ENCODE measurements at places on chromosomes 3 and 15. TPM values are rescaled to one million over a fixed set of nuclear protein-coding genes. Genes with fewer than 3 reads are reported as not detected.

GRCh38 chr3:142209655-142210054 lies 15.7 kb downstream of the GK5 start:
- no peak for DNase-seq

- no peak for DNase-seq
Observed at GRCh38 chr15:70151462-70151861, 53.7 kb upstream of the TLE3 start.

DNA sequence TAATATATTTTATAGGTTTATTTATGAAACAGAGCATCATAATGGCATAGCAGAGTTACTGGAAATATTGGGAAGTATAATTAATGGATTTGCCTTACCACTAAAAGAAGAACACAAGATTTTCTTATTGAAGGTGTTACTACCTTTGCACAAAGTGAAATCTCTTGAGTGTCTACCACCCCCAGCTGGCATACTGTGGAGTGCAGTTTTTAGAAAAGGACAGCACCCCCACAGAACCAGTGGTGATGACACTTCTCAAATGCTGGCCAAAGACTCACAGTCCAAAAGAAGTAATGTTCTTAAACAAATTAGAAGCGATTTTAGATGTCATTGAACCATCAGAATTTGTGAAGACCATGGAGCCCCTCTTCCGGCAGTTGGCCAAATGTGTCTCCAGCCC lies 58.1 kb downstream of the DNAH1 start:
- no peak for DNase-seq

DNA sequence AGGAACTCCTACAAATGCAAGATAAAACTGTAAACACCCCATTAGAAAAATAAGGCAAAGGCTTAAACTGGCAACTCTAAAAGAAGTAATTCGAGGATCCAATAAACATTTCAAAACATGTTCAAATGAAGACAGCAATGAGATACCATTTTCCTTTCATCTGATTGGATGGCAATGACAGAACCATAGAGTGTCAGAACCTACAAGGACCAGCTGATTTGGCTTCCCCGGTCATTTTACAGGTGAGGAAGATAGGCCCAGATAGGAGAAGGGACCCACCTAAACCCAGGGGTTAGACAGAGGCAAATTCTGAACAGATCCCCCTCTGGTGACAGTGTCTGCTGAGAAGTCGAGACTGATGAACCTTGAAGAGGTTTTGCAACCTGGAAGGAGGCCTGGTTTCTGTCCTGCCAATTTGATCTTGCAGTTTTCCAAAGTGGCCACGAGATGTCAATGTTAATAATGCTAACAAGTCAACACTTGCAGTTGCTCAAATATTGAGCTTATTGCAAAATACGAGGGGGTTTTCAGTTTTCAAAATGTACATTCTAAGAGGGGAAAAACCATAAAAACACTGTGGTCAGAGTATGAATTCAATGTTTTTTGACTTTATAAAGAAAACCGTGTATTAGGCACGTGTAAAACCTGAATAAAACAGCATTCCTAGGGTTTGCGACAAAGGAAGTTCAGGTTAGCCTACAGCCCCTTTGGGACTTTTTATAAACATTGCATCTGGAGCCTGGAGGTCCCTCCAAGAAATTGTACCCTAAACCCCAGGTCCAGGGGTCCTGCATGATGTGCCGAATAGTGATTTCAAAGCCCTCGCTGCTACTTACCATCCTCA lies 21.5 kb downstream of the CFAP161 start:
- DNase-seq, result peak; percentile 53

DNA sequence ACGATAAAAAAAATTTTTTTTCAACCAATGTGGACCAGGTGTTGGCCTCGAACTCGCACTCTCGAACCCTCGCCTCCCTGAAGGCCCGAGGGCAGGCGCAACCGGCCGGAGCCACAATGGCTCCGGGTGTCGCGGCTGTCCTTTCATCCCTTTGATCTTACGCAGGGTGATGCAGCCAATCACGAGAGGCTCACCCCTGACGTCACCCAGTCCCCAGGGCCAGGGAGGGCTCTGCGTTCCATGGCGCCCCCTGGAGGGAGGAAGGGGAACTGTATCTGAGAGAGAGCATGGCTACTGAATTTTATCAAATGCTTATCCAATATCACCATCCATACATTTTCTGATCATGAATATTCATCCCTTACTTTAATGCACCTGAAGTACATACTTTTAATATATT lies 15.4 kb upstream of the GMNC start:
- peak; percentile 28 for DNase-seq

DNA sequence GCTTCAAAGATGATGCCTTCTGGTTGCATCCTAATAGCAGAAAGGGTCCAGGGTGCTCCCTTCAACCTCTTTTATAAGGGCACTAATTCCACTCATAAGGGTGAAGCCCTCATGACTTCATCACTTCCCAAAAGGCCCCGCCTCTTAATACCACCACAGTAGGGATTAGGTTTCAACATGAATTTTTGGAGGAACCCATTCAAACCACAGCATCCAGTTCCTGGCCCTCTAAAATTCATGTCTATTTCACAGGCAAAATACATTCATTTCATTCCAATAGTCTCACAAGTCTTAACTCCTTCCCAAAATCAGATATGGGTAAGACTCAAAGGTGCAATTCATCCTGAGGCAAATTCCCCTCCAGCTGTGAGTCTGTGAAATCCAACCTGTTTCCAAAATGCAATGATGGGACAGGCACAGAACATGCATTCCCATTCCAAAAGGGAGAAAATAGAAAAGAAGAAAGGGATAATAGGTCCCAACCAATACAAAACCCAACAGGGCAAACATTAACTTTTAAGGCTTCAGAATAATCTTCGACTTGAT lies 124.0 kb downstream of the ATP1B3 start:
- DNase-seq, result no peak

DNA sequence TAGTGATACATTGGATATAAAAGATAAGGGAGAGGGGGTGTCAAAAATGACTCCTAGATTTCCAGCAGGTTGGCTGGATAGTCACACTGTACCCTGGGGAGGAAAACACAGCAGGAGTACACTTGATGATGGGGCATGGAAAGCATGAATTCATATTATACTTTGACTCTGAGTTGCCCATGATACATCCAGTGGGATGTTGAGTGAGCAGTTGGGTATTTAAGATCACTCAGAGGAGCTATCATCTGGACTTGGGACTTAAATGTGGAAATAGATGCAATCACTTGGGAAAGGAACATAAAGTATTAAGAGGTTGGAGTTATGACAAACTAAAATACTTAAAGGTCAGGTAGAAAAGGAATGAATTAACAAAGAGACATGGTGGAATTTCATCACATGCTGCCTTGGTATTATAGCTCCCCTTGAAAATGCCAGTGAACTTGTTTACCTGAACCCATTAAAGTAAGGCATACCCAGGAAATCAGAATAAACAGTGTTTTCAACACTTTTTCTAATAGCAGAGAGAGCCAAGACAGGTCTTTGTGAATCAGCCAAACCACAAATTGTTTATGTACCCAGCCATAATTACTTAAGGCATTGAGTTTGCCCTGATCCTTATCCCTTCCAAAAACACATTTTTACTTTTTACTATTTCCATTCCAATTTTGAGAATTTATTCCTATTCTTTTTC lies 49.9 kb upstream of the ABI3BP start:
- DNase-seq, result no peak

DNA sequence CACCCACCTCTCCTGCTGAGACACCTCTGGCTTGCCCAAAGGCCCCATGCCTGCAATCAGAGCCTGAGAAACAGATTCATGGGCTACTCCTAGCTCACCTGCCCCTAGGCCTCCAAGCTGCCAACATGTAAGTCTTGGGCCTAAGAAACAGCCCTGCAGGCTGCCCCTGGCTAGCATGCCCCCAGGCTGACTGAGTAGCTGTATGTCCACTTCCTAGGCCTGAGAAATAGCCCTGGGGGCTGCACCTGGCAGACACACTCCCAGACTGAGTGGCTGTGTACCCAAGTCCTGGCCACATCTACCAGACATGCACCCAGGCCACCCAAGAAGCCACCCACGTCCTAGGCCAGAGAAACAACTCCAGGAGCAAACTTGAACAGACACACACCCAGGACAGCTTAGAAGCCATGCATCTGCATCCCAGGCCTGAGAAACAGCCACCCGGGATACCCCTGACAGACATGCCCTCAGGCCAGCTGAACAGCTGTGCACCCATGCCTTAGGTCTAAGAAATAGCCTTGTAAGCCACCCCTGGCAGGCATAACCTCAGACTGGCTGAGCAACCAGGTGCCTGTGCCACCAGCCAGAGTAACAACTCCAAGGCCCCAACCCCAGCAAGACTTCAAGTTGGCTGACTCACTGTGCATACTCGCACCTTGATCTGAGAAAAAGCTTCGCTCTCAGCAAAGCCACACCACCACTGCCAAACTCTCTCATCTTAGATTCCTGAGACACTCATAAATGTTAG lies 12.0 kb upstream of the NRG4 start:
- DNase-seq, result no peak

- DNase-seq, result no peak
Observed at GRCh38 chr3:64691051-64691450, 3.3 kb upstream of the ADAMTS9 start.

DNA sequence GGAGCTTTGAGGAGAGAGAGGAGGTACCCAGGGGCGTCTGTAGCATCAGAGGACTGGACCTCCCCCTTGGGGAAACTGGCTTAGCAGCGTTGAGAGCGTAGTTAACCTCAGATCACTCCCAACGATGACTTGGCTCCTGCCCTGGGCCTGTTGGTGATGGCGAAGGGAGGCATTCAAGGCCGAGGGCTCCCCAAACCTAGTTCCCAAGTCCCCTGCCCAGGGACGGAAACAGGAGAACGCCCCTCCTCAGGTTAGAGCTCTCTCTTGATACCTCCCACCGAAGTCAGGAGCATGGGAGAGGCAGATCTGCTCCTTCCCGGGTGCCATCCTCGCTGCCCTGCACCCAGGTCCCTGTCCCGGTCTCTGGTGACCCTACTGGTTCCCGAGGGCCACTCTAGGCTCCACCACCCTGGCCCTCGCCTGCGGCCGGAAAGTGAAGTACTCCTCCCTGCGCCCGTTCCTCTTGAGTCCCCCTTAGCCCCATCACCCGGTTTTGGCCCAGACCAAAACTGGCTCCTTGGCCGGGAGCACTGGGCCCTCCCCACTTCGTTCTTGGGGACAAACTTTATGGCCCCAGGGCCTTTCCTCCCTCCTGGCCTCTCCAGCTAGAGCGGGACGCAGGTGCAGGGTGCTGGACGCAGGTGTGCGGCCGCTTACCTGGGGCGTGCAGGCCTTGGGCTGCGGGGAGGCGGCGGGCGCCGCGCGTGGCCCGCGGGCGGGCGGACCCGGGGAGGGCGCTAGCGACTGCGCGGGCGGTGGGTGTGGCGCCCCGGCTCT lies 2.6 kb upstream of the SKOR1 start:
- peak; percentile 83 for DNase-seq

GRCh38 chr3:62316525-62316924 lies 56.8 kb downstream of the FEZF2 start:
- no peak for DNase-seq

DNA sequence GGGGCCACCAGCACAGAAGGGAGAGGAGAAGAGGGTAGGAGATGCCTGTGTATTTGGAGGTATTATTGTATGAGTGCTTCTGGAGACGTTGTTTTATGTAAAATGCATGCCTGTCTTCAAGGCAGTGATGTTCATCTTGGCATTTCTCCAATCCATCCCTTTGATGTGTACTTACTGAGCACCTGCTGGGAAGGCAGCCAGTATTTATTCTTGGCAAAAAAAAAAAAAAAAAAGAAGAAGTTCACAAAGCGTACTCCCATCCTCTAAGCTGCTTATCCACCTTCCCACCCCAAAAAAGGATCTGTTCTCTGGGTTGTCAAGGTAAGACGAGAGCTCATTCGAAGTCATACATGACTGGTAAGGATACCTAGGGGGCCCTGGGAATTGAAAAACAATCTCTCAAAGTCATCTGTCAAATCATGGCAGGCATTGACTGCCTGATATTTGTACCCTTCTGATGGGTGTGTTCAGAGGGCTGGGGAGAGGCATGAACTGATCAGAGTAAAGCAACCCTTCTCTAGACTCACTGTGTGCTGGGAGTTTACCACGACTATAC lies 30.0 kb upstream of the SLC6A1 start:
- no peak for DNase-seq

DNA sequence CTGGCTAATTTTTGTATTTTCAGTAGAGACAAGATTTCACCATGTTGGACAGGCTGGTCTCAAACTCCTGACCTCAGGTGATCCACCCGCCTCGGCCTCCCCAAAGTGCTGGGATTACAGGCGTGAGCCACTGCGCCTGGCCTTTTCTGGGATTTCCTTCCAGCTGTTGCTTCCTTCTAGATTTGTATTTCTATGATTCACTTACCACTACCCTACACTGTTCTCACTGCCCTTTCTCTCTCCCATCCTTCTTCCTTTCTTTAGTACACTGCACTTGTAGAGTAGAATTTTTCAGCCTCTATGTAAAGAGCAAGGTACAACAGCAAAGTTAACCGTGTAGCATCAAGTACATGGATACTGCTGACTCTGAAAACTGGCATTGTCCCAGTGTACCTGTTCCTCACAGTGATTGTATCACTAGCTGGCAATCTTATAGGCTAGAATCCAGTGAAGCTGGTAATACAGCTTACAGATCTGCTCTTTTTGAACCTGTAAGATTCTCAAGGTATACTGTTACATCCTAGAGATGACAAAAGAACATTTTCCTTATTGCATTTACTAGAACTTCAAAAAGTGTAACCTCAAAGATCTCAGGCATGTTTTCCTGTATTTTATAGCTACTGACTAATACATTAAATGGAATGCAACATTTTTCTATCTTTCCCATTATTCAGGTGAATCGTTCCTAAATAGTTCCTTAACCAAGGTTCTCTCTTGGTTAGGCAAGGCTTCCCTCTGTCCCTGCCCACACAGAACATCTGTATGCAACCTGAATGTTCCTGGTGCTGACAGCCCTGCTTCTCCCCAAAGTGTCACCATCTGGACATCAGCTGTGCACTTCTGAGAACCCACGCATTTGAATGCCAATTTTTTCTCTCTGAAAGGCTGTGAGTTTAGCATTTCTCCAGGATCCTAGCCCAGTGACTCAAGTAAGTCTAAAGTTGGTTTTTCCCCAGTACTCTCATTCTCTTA lies 74.1 kb upstream of the RAP2B start:
- DNase-seq, result no peak

DNA sequence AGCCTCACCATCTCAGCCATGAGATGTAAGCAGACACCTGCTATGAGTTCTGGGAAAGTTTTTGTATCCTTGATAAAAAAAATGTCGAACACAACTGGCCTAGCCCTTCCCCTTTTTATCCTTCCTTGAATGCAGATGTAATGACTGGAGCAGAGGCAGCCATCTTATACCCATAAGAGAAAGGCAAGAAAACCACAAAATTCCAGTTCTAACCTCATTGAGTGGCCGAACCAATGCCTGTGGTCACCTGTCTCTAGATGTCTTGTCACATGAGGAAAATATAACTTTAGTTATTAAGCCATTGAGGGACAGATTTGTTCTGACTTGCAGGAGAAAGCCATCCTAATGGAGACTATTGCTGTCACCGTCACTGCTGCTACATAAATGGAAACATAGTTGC lies 80.4 kb upstream of the SLC6A6 start:
- no peak for DNase-seq

Gene GNB4
- total RNA-seq, result 56.1 TPM

Gene ACKR2
- not detected for total RNA-seq

Gene CTXN2
- total RNA-seq, result not detected

Gene ADCY5
- 5.1 TPM for total RNA-seq

Gene ALDH1A3
- 25.6 TPM for total RNA-seq

Gene KCNH8
- 0.55 TPM for total RNA-seq

Gene AADAC
- not detected for total RNA-seq

Data from H7 (cell line).